BE2C (cell line): ENCODE measurements at places on chromosomes 4 and X.
A peak's percentile ranks its signal among the peaks of the same experiment; 100 is the strongest.

GRCh38 chr4:18020145-18020670 is 1.3 kb downstream of the LCORL start:
- peak; percentile 8 for DNase-seq

DNA sequence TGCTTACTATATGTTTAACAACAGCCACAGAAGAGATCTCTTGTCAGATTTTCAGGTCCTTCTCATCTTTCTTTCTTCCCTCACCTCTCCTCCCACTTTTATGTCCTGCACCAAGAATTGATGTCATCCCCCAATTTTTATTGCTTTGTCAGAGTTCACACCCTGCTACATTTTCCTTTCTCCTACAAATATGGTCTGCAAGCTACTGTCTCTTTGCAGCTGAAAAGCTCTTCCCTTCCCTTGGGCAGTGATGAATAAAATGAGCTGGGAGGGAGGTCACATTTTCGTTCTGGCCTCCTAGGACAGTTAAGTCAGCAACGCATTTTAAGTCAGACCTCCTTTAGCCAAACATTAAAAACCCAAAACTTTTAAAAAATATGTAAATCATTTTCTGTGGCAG is 26.7 kb upstream of the VEGFD start:
- no peak for DNase-seq

DNA sequence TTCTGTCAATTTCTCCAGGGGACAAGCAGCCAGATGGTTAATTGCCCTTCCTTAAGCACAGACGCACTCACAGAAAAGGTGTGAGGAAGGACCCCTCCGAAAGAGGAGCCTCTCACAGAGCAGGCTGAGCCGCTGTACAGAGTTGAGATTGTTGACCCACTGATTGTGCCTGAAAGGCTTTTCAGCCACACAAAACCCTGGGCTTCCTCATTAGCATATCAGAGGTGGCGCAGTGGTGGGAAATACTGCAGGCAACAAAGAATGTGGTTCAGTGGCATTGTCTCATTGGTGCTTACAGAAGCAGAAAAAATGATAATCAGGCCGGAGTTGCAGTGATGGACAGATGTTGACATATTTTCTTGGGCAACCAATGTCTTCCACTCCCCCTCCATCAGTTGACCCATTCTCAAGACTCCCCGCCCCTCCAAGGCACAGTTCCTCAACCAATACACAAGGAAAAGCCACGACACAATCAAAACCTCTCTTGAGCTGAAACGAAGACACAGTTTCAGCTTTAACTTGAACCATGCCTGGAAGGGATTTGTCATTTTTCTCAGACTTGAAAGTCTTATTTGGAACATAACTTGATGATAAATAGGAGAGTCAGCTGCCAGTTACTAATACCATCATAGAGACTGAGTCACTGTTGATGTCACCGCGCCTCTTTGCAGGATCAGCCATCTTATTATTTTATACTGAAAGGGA is 53.1 kb downstream of the ATXN3L start:
- DNase-seq, result no peak

- DNase-seq, result peak; percentile 8
Measured at GRCh38 chr4:133152831-133153481, 3.9 kb downstream of the PCDH10 start.

GRCh38 chrX:40542208-40542607 is 38.6 kb upstream of the ATP6AP2 start:
- DNase-seq, result no peak

DNA sequence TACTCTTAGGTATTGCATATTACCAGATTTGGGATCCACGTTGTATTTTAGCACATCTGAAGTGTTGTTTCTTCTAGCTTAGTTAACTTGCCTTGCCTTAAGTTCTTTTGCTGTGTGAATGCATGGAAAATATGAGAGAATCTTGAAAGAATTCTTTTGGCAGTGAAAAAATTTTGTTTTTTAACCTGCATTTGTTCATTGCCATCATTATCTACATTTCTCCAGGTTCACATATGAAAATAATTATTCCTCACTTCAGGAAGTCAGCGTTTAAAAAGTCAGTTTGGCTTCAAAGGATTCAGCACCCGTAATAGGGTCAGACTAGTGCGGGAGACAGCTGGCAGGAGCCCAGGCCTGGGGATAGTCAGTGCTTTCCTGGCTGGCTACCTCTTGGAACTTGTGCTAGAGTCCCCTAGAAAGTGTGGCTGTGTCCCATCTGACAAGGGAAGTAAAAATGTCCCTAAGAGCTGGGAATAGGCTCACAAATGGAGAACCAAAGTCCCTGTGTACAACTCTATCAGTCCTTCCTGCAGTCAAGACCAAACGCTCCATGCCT is 251.9 kb upstream of the KLF3 start:
- no peak for DNase-seq

GRCh38 chr4:77921701-77922100 is 59.1 kb downstream of the MRPL1 start:
- DNase-seq, result no peak

GRCh38 chrX:130523460-130524394 is 121.9 kb downstream of the RBMX2 start:
- peak; percentile 65 for DNase-seq

DNA sequence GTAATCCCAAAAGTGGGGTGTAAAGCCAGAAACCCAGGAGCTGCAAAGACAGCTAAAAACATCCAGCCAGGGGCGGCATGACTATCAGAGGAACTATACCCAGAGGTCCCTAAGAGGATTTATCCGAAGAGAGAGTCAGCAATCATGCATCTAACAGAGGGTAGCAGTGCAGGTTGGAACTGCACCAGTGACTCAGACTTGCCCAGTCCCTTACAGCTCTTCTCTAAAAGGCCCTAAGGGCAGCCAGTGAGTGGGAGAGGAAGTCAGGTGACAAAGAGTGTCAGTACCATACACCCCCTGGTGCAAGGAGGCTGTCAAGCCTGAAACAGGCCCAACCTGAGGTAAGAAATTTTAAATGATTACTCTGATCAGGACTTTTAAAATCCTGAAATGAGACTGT is 88.1 kb downstream of the CAMK2D start:
- peak; percentile 67 for DNase-seq

- no peak for DNase-seq
Measured at GRCh38 chr4:75189711-75190335, 256.9 kb downstream of the PARM1 start.

GRCh38 chr4:81698538-81699296 is 227.0 kb upstream of the RASGEF1B start:
- DNase-seq, result no peak

DNA sequence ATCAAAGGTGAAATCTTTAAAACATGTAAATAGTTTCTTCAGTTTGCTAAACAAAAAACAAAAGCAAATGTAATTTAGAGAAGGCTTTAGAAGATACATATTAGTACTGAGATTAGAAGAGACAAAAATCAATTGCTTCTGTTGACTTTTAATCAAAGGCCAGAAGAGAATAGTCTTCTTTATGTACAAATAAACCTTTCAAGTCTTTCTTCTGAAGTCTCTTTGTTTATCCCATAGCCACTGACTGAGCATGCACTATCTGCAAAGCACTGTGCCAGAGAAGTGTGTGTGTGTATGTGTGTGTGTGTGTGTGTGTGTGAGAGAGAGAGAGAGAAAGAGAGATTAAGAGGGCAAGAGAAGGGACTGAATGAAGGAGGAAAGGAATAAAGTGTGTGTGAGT is 198.4 kb downstream of the GLUD2 start:
- DNase-seq, result no peak

DNA sequence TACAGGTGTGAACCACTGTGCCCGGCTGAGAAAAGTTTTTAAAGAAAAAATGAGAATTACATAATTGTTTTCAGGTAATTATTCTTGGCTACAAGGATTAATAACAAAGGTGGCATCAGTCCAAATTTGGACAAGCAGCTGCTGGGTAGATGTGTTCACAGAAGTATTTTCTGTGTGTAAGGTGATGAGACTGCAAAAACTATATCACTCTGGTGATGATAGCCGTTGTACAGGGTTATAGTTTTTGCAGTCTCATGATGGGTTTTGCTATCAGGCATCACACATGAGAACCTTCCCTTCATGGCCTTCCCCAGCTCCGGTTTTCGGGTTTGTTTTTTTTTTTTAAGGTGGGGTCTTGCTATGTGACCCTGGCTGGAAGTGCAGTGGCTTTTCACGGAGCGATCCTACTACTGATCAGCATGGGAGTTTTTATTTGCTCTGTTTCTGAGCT is 5.1 kb upstream of the SLC10A3 start:
- DNase-seq, result no peak

DNA sequence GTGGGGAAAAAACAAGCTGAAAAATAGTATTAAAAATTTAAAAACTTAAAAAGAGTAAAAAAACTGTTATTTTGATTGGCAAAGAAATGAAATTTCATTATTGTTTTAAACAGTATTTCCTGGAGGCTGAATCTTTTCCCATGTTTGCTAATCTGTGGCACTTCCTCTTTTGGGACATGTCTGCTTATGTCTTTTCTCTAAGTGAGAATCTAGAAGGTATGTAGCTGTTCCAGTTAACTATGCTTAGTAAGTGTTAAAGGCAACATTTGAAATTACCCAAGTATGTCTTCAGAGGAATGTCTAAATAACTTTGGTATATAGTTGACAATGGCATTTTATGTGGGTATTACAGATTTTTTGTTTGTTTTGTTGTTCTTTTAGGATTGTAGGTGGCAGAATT is 81.6 kb upstream of the TBC1D9 start:
- DNase-seq, result no peak
